A673 (cell line): ENCODE measurements at places on chromosomes 2 and 18.

GRCh38 chr2:65562890-65563289 lies 130.5 kb upstream of the SPRED2 start:
- DNase-seq, result no peak

DNA sequence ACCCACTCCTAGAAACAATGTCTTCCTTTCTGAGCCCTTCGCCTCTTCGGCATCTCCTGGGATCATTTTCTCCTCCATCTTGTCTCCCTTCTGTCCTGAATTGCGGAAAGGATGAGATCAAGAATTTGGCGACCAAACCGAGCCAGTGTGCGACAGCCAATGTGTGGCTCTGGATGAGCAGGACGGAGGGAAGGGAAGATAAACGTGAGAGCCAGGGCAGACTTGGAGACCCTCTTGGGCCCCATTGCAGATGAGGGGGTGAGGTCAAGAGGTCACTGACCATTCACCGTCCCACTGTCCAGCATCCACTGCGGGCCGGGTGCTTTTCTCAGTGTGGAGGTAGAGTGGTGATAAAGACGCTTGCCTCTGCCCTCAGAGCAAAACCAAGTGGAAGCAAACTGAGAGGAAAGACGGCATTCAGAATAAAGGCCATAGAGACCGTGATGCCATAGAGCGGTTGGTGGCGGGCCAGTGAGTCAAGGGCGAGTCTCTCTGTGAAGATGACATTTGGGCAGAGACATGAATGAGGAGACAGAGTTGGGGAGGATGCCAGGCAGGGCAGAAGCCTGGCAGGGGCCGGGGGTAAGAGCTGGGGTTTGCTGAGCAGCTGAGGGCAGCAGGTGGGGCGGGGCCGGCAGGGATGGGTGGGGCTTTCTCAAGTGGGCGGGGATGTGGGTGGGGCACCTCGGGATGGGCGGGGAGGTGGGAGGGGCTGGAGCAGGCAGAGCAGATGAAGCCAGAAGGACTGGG lies 55.6 kb downstream of the ACAA2 start:
- peak; percentile 23 for DNase-seq

- no peak for DNase-seq
Measured at GRCh38 chr2:96556441-96557330, 20.1 kb downstream of the ARID5A start.

DNA sequence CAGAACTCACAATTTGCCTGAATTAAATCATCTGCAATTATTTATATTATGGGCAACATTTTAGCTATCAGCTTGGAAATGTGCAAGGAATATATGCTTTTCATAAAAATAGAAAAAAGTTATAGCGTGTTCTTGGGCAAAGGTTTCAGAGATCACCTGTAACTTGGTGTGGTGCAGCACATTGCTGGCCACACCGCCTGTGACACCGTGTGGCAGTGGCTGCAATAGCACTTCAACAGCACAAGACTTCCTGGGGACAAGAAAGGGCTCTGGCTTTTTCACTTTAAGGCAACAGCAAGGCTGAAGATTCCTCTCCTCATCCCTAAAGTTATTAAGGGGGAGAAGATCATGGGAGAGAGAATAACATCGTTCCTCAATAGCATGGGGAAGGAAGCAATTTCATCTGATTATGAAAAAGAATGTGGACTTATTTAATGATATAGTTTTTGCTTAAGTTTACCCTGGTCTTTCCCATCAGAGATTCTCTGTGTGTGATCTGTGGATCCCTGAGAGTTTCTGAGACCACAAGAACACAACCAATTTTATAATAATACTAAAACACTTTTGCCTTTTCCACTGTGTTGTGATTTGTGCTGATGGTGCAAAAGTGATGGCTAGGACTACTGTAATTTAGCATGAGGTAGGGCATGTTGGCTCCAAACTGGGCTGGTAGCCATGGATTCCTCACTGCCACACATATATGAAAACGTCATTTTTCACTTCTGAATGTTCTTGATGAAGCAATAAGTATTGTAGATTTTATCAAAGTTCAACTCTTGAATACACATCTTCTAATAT lies 15.0 kb upstream of the SERPINB3 start:
- peak; percentile 53 for DNase-seq

DNA sequence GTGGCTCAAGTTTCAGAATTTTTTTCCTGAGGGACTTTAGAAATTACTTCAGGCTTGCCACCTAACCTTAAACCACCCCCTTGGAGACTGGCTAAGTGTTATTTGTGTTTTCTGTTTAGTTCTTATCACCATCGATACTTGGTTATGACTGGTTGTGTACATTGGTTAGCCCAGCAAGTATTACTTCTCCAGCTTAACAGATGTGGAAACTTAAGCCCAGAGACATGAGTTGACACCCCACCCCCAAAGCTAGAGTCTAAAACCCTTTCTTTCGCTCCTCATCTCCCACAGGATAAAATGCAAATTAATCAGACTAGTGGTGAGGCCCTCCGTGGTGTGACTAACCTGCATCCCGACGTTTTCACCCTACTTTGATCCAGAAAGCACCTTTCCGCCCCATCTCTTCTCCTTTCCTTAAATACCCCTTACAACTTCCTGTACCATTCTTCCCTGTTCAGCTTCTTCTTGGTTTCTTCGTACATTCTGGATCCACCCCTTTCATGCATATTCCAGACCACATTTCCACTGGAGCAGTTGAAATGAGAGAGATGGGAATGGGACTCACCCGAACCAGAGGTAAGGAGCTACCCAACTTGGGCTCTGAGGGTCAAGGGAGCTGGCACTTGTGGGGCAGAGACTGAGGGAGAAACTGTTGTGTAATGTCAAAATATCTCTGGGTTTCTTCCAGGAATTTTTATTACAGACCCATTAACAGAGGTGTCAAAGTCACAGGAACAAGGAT lies 819 bp upstream of the MAP3K2 start:
- DNase-seq, result no peak

DNA sequence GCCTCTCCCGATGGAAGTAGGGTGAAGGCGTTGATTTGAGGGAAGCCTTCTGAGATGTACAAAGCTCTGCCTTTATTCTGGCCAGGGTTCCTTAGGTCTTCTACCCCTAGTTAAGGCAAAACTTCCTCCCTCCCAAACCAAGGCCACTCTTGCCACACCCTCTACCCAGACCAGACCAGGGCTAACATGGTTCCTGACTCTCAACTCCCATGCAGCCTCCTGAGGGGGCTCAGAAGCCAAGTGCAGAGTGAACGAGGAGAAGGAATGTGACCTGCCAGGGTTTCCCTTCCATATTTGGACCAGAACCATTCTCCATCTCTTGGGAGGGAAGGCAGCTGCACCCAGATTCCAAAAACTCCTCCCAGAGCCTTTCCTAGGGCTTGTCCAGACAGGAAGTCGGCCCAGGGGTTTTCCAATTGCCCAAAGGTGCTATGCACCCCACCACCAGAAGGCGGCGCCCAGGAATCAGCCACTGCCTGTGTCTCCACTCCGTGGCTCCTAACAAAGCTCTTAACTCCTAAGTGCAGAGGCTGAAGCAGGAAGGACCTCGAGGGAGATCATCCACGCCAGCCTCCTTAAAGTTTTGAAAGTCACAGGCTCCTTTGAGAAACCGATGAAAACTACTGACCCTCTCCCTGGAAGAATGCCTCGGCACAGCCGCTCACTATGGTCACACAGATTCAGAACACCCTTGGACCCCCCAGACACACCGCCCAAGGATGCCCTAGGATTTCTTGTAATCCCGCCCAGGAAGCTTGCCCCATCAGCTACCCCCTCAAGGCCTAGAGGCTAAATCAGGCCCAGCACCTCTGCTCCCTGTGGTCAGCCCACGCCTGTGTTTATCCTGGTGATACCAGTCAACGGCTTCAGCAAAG lies 157.8 kb downstream of the SMAD2 start:
- peak; percentile 66 for DNase-seq

GRCh38 chr2:108787216-108787541 lies 608 bp downstream of the CCDC138 start:
- peak; percentile 5 for DNase-seq

DNA sequence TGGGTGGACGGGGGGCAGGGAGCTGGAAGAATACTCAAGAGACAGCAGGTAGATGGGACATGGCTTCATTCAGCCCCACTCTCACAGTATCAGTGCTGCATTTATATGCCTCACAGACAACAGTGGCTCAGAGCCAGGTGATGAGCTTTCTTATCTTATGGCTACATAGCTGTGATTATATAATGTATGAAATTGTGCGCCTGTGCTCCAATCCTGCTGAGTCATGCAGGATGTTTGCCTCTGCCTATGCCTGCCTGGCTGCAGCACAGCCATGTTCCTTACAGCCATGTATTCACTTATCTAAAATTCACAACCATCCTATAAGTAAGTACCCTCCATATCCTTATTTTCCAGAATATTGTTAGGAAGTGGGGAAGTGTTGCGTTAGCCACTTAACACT lies 37.7 kb upstream of the RNF103 start:
- no peak for DNase-seq

DNA sequence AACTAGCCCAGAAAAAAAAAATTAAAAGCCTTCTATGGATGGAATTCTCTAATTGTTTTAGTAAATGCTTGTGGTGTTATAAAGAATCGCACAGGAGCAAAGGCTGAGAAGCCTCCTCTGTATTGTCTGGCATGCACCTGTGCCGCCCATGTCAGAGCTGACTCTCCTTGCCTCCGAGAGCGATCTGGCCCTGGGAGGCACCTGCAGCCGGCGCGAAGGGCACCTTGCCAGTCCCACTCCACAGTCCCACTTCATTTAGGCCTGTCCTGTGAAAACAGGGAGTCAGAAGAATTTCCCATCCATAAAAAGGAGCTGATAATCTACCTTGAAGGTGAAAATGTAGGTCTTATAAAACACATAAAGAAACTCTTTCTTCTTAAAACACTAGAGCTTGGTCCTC lies 170.9 kb upstream of the PXDN start:
- no peak for DNase-seq

DNA sequence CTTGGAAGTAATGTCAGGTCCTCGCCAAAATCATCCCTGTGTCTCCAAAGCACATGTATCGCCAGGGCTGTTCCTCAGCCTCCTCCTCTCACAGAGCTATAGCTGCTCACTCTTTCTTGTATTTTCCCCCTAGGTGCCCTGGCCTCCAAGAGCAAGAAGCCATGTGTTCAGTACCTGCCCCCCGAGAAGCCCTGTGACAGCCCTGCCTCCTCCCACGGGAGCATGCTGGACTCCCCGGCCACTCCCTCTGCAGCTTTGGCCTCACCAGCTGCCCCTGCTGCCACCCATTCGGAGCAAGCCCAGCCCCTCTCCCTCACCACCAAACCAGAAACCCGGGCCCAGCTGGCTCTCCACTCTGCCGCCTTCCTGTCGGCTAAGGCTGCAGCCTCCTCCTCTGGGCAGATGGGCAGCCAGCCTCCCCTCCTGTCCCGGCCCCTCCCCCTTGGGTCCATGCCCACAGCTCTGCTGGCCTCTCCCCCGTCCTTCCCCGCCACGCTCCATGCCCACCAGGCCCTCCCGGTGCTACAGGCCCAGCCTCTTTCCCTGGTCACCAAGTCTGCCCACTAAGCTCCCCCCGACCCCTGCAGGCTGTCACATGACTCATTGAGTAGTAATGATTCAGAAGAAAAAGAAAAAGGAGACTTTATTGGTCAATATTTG lies 18.8 kb downstream of the TGOLN2 start:
- DNase-seq, result no peak

- DNase-seq, result no peak
Measured at GRCh38 chr18:60804415-60804814, 431.8 kb upstream of the MC4R start.

- DNase-seq, result no peak
Measured at GRCh38 chr2:230692760-230693159, 19.9 kb upstream of the CAB39 start.

GRCh38 chr2:111663471-111664274 lies 220.3 kb downstream of the ANAPC1 start:
- peak; percentile 9 for DNase-seq

GRCh38 chr2:70923378-70924015 lies 12.2 kb upstream of the ATP6V1B1 start:
- peak; percentile 41 for DNase-seq

- no peak for DNase-seq
Measured at GRCh38 chr2:163213661-163214081, 375.1 kb upstream of the KCNH7 start.

GRCh38 chr2:37795938-37796337 lies 124.5 kb upstream of the CDC42EP3 start:
- no peak for DNase-seq

GRCh38 chr2:1721706-1722646 lies 22.3 kb downstream of the PXDN start:
- peak; percentile 58 for DNase-seq

- no peak for DNase-seq
Measured at GRCh38 chr2:165886487-165887146, 67.0 kb downstream of the TTC21B start.

GRCh38 chr18:52236131-52236530 lies 103.9 kb upstream of the DCC start:
- no peak for DNase-seq

- no peak for DNase-seq
Measured at GRCh38 chr18:25261768-25262167, 90.2 kb downstream of the ZNF521 start.

DNA sequence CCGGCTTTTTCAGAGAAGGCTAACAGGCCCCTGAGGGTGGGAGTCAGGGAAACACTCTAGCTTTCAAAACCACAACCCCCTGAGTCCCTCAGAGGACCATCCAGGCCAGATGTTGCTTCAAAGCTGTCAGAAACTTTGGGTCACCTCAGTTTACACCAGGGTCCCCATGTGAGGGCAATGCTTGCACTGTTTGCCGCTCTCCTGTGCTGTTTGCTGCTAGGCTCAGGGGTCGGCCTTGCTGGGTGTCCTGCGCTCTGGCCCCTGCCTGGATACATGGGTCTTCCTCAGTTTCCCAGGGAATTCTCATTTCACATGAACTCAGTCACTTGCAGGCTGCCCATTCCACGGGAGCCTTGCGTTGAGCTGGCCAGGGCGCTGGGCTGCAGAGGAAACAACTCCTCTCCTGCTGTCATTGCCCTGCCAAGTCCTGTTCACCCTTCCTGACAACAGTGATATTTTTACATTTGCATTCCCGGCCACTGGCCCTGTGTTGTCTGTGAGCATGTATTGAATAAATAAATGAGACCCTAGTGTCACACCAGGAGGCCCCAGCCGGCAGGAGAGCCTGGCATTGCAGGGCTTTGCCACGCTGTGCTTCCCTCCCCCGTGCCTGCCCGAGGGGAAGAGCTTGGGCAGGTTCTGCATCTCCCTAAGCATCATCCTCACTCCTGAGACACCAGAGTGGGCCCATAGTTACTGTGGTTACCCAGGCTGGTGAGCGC lies 73.2 kb upstream of the RAB6C start:
- DNase-seq, result no peak
